ENCODE measurements at places on chromosomes 13 and 19.

DNA sequence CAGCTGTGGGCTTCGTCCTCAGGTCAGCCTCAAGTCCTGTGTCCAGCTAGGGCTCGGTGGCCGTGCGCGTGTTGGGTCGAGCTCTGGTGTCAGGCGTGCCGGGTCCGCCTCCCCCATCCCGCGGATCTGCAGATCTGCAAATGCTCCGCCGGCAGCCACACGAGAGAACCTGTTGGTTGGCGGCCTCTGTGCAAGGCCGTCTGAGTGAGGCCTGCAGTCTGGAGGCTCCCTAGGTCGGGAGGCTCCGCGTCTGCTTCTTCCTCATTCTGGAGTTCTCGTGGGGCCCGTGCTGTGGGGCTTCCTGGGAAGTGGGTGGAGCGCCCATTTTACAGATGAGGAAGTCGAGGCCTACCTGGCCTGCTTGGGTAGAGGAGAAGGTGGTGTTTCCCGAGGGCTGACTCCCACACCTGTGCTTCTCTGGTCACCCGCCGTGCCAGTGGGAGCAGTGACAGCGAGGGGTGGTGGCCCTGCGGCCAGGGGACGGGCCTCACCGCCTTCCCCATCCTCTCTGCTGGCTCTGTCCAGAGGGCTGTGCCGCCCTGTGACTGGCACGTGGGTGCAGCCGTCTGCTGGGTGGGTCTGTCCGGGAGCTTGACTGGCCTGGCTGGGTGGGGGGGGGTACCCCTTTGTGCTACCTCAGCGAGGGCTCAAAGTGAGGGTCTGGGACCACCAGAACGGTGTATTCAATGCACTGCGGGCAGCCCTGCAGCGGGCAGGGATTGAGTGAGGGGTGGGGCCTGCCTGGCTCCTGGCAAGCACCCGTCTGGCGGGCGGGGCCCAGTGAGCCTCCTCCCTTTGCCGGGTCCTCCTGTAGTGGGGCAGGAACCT, 3.3 kb downstream of the CSNK1G2 start:
- DNase-seq: no peak

DNA sequence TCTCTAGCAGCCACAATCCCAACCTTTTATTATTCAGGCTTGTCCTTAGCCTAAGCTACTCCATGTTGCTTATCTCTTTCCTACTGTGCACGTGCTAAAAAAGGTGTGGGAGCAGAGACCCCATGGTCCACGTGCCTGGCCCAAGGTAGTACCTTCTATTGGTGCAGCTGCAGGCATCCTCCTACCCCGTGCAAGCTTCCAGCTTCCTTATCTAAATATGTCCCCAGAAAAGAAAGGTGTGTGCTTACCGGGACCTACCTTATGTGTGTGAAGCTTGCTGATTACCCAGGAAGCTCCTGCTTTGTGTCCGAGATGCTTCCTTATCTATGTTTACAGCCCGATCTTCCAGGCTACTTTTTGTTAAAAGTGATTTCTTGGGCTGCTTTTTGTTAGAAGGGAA, 2382.4 kb downstream of the PCDH9 start:
- no peak for DNase-seq

DNA sequence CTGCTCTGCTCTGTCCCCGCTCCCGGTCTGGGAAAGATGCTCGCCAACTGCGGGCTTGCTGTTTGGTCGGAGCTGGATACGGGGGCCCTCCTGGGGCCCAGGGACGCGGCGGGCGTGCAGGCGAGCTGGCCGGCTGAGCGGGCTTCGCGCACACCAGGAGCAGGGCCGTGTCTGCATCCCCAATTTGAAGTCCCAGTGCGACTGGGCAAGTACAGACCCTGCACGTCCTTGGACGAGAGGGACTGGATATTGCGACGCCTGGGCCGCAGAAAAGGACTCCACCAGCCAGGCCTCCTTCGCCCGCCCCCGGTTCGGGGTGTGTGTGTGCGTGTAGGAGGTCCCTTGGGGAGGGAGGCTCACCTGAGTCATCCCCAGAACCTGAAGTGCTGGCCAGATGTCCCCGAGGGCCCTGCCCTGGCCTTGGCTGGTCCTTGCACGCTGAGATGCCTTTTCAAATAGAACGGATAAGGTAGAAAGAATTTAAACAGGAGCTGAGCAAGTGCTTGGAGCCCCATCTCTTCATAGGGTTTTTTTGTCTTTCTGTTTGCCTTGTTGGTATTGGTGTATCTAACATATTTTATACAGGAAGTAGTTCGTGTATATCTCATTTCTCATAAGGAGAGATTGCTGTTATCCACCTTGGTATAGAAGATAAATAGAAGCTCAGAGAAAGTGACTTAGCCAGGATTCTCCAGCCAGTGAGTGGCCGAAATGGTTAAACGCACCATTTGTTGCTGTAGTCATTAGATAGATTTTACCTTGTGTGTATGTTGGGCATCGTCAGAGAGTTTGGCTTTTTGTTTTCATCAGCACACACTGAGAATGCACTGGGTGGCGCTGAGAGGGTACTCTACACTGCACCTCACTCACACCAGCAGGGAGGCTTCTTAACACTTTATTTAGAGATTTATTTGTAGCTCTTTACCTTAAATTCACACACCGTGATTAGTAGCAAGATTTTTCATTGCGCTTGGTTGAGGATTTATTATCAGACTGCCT, 1.1 kb downstream of the NAXD start:
- DNase-seq: peak; percentile 57

GRCh38 chr19:4380254-4380727, 20.1 kb downstream of the SH3GL1 start:
- DNase-seq: no peak

DNA sequence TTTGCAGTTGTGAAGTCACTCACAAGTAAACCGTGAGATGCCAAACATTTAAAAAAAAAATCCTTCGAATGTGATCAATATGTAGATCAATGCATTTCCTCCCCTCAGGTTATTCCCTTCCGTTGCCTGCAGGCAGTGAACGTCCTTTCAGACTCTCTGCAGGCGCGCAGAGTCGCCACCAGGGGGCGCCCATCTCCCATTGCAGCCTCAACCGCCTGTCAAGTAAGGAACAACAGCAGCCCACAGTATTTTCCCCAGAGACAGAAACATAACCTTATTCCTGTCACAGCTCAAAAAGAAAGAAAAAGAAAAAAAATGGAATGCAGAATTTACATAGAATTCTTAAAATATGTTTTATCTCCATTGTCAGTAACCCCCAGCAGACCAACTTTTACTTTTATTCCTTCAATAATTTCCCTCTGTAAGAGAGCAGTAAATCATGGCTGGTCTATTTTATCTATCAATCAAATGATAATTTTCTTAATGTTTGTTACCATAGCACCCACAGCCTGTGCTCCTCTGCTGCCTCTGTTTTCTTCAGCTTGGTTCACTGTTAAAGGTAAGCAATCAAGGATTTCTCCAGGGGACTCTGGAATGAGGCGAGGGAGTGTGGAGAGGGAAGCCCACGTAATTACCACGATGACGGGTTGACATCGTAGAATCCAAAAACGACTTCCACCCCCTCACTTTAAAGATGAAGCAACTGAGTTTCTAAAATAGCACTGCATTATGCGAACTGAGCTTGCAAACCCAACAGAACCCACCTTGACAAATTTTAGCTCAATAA, 637.6 kb upstream of the ARGLU1 start:
- peak; percentile 62 for DNase-seq

- DNase-seq: no peak
These were observed 102.1 kb downstream of the IRS2 start for GRCh38 chr13:109684084-109684823.

- no peak for DNase-seq
These were observed 6.8 kb upstream of the DPRX start for GRCh38 chr19:53624771-53625545.

GRCh38 chr19:7815325-7815724, 14.7 kb upstream of the EVI5L start:
- no peak for DNase-seq

GRCh38 chr13:19089315-19089714, 92.3 kb downstream of the TUBA3C start:
- no peak for DNase-seq

DNA sequence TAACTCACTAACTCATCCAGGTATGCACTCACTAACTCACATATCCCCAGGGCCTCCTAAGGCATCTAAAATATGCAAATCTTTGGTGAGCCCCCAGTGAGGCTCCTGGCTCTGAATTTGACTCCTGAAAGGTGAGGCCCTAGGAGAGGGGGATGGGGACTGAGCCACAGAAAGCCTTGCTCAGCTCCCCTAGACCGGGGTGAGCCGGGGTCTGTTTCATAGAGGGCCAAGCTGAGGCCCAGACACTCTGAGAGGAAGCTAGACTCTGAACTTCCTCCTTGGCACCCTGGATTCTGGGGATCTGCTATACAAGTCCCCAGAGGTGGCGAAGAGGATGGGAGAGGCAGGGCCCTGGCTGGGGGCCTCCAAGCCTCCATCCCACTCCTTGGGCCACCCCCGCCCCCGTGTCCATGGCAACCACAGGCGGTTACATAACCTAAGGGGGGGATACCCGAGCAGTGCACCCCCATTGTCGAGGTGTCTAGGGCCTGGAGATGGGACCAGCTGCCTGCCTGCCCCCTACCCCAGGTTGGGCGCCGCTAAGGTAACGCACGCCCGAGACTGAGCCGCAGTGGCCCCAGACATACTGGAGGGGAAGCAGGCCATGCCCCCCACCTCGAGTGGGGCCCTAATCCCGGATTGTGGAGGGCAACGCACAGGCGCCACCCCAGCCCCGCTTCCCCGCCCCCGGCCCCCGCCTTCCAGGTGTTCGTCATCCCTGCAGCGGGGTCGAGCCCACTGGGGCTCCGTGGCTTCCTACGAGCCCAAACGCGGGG, 646 bp downstream of the ABHD8 start:
- no peak for DNase-seq

DNA sequence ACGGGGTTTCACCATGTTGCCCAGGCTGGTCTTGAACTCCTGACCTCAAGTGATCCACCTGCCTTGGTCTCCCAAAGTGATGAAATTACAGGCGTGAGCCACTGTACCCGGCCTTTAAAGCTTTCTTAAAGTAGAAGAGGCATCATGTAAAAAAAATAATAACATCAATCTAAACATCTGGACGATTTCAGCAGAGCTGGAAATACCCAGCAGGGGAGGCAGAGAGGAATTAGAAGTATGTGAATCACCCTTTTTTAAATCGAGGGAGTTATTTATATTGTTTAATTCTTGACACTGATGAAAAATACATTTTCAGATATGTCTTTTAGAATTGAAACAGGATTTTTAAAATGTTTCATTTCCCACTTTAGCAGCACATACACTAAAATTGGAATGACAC, 37.4 kb upstream of the MTIF3 start:
- no peak for DNase-seq

DNA sequence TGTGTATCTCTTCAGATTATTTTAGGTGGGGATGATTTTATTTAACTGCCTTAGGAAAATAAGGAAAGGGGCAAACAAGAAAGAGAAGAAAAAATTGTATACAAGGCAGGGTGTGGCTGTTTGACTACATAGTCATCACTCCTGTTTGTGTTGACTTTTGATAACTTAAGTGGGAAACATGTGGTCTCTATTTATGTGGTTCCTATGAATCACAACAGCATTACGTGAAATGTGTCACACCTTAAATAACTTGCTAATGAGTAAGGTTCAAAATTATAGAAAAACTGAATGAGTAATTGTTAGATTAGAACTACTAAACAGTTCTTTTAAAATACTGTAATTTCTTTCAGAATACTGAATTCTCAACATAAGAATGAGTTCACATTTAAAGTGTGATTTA, 69.3 kb downstream of the LMO7 start:
- no peak for DNase-seq

- DNase-seq: no peak
These were observed 61.9 kb downstream of the WASF3 start for GRCh38 chr13:26619358-26619757.

DNA sequence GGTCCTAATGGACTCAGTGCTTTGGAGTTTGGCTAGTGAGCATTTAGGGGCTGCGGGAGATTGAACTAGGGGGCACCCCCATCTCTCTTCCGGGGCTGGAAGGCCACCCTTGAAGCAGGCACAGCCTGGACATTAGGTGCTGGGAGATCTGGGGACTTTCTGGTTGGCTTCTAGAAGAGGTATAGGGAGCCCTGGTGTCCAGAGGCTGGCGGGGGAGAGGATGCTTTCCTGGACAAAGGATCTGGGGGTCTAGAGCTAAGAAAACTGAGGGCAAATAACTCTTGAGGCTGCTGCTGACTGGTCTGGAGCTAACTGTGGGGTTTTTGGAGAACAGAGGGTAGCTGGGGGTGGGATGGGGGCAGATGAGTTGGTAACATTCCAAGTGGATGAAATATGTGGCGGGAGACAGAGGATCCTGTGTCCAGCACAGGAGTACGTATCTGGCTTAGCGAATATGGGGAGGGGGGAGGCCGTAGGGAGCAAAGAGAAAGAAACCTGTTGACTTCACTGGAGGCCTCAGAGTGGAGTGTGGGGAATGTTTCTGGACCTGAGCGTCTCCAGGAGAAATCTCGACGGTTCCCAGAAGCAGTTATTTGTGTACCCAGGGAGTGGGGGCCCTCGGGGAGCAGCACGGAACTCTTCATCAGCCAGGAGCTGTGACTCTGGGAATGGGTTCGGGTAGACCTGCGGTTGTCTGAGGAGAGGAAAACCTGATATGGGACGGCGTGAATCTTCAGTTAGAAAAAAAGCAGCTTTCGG, 1.4 kb downstream of the HNRNPUL1 start:
- DNase-seq: no peak

DNA sequence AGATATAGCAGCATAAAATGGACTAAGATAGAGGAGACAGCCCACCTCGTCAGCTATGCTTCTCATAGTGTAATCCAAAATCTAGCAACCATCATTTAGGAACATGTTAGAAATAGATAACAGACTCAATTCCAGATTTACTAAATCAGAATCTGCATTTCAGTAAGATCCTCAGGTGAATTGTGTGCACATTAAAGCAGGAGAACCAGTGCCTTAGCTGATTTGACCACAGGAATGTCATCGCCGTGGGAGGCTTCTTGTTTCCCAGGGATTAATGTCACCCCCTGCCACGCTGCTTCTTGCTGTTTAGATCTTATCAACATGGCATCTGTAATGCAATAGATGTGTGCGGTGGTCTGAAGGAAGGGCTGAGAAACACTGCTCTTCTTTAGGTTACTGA, 84.0 kb downstream of the GPC5 start:
- no peak for DNase-seq

DNA sequence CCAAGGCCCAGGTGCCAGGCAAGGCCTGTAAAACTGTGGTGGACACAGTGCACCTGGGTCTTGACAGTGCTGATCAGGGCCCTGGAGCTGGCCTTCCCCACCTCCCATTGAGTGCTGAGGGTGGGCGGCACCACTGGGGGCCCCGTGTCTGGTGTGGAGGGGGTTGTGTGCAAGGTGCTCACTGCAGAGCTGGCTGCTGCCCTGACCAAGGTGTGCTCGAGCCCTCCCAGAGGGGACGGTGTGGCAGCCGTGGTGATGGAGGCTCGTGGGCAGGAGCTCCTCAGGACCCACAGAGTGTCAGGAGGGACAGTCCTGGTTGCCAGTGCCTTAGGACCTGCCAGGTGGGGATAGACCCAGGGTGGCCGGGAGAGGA, 23.0 kb downstream of the ATP4B start:
- DNase-seq: no peak

GRCh38 chr13:113843864-113844556, 19.9 kb downstream of the GAS6 start:
- DNase-seq: no peak

GRCh38 chr13:75481176-75482069, 546 bp downstream of the TBC1D4 start:
- no peak for DNase-seq

- no peak for DNase-seq
These were observed 289.9 kb downstream of the RFC3 start for GRCh38 chr13:34107806-34108205.

- DNase-seq: no peak
These were observed 241.3 kb downstream of the DACH1 start for GRCh38 chr13:71625694-71626093.

- DNase-seq: no peak
These were observed 45.2 kb downstream of the ZNF331 start for GRCh38 chr19:53583181-53583580.

- DNase-seq: no peak
These were observed 1221.1 kb downstream of the SLITRK1 start for GRCh38 chr13:82661126-82661525.
